ENCODE measurements at places on chromosomes 6 and 20. TPM values are rescaled to one million over a fixed set of nuclear protein-coding genes. Genes with fewer than 3 reads are reported as not detected.

The KCNS1 gene
- total RNA-seq, result not detected

- no peak for DNase-seq
Observed at GRCh38 chr20:59005523-59006166, 1.4 kb downstream of the CTSZ start.

GRCh38 chr6:52754443-52754842, 8.8 kb downstream of the GSTA2 start:
- DNase-seq, result no peak

The AP5S1 gene
- 11.0 TPM for total RNA-seq

The SIRPA gene
- 19.5 TPM for total RNA-seq
